H1 (cell line): ENCODE measurements at places on chromosomes 6 and 20. TPM values are rescaled to one million over a fixed set of nuclear protein-coding genes. Genes with fewer than 3 reads are reported as not detected.

DNA sequence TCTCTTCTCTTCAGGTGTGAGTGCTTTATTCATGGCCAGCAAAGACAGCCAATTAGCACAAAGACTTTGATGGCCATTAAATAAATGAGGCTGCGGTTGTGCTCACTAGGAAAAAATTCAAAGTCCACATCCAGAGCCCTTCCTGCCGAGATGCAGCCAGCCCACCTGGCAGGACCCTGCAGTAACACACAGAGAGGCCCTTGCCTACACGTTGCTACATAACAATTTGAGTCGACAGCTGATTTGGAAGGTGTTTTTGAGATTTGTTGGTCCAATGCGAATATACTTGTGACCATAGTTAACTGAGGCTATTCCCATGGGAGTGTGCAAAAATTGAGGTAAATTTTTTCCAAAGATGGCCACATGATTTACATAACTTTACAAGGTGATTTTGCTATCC lies 605.4 kb upstream of the HTR1E start:
- H3K4me3 ChIP-seq, result no peak overlapping the region
- H3K36me3 ChIP-seq, result no peaks in the 10 kb centered on the region
- no peak for DNase-seq
- no peak overlapping the region for H3K27ac ChIP-seq
- no peaks in the 10 kb centered on the region for H3K4me1 ChIP-seq
- H3K27me3 ChIP-seq, result no peaks in the 10 kb centered on the region

DNA sequence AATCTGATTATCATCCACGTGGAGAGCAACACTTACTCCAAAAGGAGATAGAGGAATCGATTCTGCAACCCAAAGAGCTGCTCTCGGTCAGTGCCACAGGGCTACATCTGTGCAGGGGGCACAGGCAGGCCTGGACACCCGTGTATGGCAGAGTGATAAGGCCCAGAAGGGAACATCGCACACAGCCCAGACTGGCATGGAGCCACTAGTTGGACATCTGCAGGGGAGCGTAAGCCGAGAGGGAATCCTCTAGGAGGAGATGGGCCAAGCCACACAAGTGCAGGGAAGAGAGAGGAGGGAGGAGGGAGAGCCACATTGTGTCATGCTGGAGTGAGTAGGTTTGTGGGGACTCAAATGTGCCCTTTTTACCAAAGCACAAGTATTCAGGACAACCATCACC lies 50.4 kb upstream of the ENTPD6 start:
- H3K4me3 ChIP-seq, result no peak overlapping the region
- no peak for DNase-seq
- H3K36me3 ChIP-seq, result no peaks in the 10 kb centered on the region
- H3K27me3 ChIP-seq, result peaks cover 29% of the 10 kb centered on the region
- no peak overlapping the region for H3K27ac ChIP-seq

DNA sequence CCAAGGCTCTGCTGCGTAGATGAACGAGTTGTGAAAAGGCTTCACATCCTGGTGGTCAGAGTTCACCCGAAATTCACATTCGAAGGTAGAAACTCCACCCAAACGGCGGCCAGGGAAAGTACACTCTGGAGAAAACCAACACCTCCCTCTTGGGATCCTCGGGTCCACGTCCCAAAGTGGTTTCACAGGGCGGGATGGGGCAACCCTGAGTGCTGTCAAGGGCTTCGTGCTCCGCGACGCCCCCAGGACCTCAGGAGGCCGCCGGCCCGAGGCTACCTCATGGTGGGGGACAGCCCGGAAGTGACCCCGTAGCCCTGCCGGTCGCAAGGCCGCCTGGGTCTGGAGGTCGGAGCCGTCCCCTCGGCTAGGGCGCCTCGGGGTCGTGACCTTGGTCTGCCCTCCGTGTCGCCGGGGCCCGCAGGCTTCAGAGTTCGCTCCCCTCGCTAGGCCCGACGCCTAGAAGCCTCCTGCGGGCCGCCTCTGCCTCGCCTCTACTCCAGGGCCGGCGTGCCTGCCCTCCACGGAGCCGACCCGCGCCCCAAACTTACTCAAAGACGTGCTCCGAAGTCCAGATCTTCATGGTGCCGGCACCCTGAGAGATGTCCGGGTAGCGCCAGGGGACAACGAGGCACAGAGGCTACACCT lies at the start of gene PRELID3B:
PRELID3B (minus strand) TSS at position 636 of the 645 bp plus-strand sequence; CDS start at position 580, 56 bp downstream.
- no peak within 1 kb of the TSS for H3K27ac ChIP-seq
- no peaks in the 10 kb centered on the region for H3K4me1 ChIP-seq
- DNase-seq, result no peak
- H3K4me3 ChIP-seq, result peak within 1 kb of the TSS; percentile 35

- H3K4me3 ChIP-seq, result no peak overlapping the region
- no peaks in the 10 kb centered on the region for H3K27me3 ChIP-seq
- H3K27ac ChIP-seq, result no peak overlapping the region
These were observed 473.5 kb downstream of the UTRN start for GRCh38 chr6:144758602-144759001.

DNA sequence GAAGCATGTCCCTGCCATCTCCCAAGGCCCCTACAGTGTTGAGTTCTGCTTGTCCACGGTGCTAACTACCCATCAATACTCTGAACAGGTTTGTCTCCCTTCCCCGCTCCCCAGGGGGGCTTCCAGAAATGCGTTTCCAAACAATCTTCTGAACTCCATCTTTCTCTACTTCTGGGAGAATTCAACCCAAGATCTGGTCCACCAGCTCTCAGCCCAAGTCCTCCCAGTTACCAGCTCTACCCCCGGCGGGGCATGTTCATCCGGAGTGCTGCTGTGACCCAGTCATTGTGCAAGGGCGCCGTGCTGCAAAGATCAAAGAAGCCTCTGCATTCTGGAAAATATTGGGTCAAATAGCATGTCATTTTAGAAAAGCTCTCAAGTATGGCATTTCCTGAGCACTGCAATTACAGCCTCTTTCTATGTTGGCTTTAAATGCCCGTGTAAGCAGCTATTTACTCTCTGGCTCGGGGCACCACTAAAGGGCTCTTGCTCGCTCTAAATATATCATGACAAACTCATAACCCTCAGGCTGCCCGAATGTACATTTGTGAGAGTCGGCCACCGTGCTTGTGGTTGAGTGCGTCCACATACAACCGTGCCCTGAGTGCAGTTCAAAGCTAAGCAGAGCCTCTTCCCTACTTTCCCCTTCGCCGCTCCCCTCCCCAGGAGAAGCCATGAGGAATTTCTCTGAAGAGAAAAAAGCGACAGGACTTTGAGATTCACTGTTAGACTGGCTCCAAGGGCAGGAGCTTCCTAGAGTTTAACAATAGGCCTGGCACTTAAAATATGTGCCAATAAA lies 71.6 kb downstream of the BANF2 start:
- no peaks in the 10 kb centered on the region for H3K36me3 ChIP-seq
- no peaks in the 10 kb centered on the region for H3K27me3 ChIP-seq
- H3K4me3 ChIP-seq, result no peak overlapping the region
- H3K27ac ChIP-seq, result no peak overlapping the region
- no peaks in the 10 kb centered on the region for H3K4me1 ChIP-seq

DNA sequence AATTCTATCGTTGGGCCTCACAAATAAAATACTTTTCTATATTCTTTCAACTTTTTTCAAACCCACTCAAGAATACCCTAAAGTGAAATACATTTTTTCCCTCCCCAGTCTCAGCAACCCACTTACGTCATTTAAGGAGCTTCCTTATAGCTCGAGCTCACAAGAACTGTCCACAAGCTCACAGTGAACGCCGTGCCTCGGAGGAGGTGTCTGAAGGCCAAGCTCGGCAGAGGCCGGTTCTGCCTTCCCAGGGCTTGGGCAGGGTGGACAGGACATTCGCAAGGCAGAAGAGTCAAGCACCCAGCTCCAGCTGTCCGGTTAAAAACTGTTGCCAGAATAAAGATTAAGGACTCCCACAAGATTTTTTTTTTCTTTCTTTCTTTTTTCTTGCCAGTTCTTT lies 802.3 kb downstream of the QKI start:
- no peak overlapping the region for H3K27ac ChIP-seq
- H3K27me3 ChIP-seq, result no peaks in the 10 kb centered on the region
- H3K36me3 ChIP-seq, result no peaks in the 10 kb centered on the region
- no peaks in the 10 kb centered on the region for H3K4me1 ChIP-seq

DNA sequence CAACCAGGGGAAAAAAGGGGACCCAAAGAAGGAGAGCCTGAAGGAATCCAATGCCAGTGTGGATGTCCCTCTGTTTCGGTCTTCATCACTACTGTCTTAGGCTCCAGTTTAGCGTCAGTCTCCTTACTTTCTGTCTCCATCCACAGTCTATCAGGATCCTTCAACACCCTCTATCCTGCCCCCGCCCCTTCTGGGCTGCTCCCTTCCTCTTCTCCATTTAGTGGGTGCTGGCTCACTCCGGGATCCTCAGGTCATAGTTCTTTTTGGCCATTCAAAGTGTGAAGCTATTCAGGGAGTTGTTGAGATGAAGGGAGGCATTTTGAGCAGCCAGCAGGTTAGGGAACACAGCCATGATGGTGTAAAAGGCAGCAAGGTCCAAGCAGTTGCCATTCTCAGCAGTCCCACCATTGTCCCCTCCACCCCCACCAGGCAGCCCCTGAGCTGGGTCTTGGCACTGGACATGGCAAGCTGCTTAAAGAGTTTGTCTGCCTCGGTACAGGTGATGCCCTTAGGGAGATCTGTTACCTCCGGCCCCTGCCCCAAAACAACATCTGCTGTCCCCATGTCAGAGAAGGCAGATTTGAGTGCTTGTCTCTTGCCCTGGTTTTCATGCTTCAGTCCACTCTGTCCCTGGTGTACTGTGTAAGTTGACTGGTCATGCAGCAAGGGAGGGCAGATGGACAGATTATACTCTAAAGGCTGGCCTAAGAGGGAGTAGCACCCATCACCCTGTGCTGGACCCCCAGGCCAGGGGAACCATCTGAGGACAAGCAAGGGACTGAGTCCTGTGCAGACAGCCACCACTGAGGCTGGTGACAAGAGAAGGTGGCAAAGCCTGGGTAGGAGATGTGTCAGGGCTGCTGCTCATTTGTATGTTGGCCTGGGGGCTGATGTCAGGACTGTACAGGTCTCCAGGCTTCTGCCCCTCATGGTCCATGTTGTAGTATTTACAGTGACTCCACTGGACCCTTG lies 842.0 kb downstream of the HACE1 start:
- H3K27ac ChIP-seq, result no peak overlapping the region
- H3K4me1 ChIP-seq, result no peaks in the 10 kb centered on the region
- no peaks in the 10 kb centered on the region for H3K27me3 ChIP-seq
- H3K4me3 ChIP-seq, result no peak overlapping the region
- DNase-seq, result no peak

DNA sequence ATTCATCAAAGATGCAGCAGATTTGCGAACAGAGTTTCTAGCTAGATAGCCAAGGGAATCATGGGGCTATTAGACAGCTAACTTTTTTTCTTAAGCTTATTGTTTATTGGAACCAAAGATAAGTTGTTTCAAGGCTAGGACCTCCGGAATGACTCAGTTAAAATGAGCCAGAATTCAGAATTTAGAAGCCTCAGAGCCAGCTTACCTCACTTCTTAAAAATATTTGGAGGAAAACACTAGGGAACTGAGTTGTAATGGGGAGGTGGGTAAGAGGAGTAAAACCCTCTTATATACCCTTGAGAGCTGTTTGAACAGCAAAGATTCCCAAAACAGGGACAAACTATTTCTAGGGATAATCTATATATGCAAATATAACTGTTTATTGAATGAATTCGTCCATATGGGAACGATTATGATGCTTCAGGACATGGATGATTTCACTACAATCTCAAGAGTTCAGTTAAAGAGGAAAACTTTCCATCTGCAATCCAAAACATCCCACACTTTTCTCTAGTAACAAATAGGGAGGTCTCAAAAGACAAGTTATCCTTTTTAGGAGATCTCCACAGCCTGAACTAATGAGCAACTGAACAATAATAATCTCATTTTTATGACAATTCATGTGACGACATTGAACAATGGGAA lies 12.6 kb upstream of the CARMIL1 start:
- H3K27me3 ChIP-seq, result no peaks in the 10 kb centered on the region
- H3K4me1 ChIP-seq, result no peaks in the 10 kb centered on the region
- H3K36me3 ChIP-seq, result no peaks in the 10 kb centered on the region
- DNase-seq, result no peak
- H3K4me3 ChIP-seq, result no peak overlapping the region

GRCh38 chr6:52515219-52515960 lies 61.5 kb downstream of the TRAM2 start:
- peaks cover 16% of the 10 kb centered on the region for H3K4me1 ChIP-seq
- H3K4me3 ChIP-seq, result no peak overlapping the region
- H3K36me3 ChIP-seq, result peaks cover 3% of the 10 kb centered on the region; the same call in 1 of the 2 replicates
- H3K27ac ChIP-seq, result no peak overlapping the region

- no peak overlapping the region for H3K27ac ChIP-seq
- DNase-seq, result no peak
- H3K36me3 ChIP-seq, result no peaks in the 10 kb centered on the region
- no peak overlapping the region for H3K4me3 ChIP-seq
- H3K27me3 ChIP-seq, result no peaks in the 10 kb centered on the region; the same call in none of the 2 replicates
These were observed 62.6 kb upstream of the GGTLC1 start for GRCh38 chr20:24051160-24051559.

GRCh38 chr6:14818422-14818884 lies 427.4 kb upstream of the JARID2 start:
- no peak overlapping the region for H3K4me3 ChIP-seq
- no peaks in the 10 kb centered on the region for H3K27me3 ChIP-seq
- no peaks in the 10 kb centered on the region for H3K4me1 ChIP-seq
- H3K36me3 ChIP-seq, result no peaks in the 10 kb centered on the region
- no peak for DNase-seq

GRCh38 chr6:89400912-89401399 lies 11.1 kb downstream of the RRAGD start:
- no peaks in the 10 kb centered on the region for H3K36me3 ChIP-seq
- no peak overlapping the region for H3K27ac ChIP-seq
- no peak for DNase-seq
- peaks cover 7% of the 10 kb centered on the region for H3K4me1 ChIP-seq
- no peak overlapping the region for H3K4me3 ChIP-seq

- H3K27ac ChIP-seq, result no peak overlapping the region
- H3K36me3 ChIP-seq, result no peaks in the 10 kb centered on the region
- no peaks in the 10 kb centered on the region for H3K4me1 ChIP-seq
- no peak overlapping the region for H3K4me3 ChIP-seq
- H3K27me3 ChIP-seq, result no peaks in the 10 kb centered on the region
These were observed 1567.8 kb upstream of the DEFB115 start for GRCh38 chr20:29689411-29690225.

DNA sequence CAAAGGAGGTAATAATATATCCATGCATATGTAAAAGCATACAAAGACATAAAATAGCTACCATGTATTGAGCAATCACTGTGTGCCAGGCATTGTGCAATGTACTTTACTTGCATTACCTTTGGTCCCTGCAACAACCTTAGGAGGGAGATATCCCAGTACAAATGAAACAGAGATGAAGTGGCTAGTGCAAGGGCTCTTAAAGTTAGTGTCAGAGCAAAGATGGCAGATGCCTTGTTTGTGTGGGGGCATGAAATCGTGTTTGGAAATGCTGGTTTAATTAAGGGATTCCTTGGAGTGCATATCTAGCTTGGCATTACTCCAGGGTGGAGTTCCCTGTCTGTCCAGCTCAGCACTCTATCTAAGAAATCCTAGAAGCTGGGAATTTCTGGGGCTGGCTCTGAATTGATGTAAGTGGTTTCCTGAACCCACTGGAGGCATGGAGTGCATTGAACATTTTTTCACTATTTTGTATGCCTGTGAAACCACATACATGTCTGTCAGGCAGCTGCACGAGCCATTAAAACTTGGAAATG lies 9.8 kb downstream of the PAQR8 start:
- H3K27ac ChIP-seq, result no peak overlapping the region
- no peaks in the 10 kb centered on the region for H3K4me1 ChIP-seq
- H3K4me3 ChIP-seq, result no peak overlapping the region
- no peaks in the 10 kb centered on the region for H3K36me3 ChIP-seq

- no peak overlapping the region for H3K4me3 ChIP-seq
- H3K36me3 ChIP-seq, result no peaks in the 10 kb centered on the region
- no peak for DNase-seq
- H3K27ac ChIP-seq, result no peak overlapping the region
These were observed 135.1 kb downstream of the ID4 start for GRCh38 chr6:19972221-19972620.

Gene RAET1E
- not detected in 2 replicates for total RNA-seq

Gene TINAG
- not detected in 2 replicates for total RNA-seq

Gene SLC26A8
- total RNA-seq, result 0.56 and 1.1 TPM in 2 replicates

Gene RGS17
- 10.7 and 12.2 TPM in 2 replicates for total RNA-seq

Gene ZNF334
- 15.9 and 17.8 TPM in 2 replicates for total RNA-seq

Gene SIRPB1
- total RNA-seq, result 0.54 and 0.99 TPM in 2 replicates

Gene VGLL2
- 0.13 TPM in 1 of 2 replicates, not detected in the other for total RNA-seq
